ENCODE measurements at places on chromosomes 11 and 22.

GRCh38 chr22:22866381-22867111 is 21.1 kb upstream of the IGLL5 start:
- DNase-seq, result no peak

- no peak for DNase-seq
Measured at GRCh38 chr11:47147250-47147649, 29.4 kb downstream of the ARFGAP2 start.

GRCh38 chr11:27414644-27415043 is 51.6 kb upstream of the CCDC34 start:
- DNase-seq, result no peak

DNA sequence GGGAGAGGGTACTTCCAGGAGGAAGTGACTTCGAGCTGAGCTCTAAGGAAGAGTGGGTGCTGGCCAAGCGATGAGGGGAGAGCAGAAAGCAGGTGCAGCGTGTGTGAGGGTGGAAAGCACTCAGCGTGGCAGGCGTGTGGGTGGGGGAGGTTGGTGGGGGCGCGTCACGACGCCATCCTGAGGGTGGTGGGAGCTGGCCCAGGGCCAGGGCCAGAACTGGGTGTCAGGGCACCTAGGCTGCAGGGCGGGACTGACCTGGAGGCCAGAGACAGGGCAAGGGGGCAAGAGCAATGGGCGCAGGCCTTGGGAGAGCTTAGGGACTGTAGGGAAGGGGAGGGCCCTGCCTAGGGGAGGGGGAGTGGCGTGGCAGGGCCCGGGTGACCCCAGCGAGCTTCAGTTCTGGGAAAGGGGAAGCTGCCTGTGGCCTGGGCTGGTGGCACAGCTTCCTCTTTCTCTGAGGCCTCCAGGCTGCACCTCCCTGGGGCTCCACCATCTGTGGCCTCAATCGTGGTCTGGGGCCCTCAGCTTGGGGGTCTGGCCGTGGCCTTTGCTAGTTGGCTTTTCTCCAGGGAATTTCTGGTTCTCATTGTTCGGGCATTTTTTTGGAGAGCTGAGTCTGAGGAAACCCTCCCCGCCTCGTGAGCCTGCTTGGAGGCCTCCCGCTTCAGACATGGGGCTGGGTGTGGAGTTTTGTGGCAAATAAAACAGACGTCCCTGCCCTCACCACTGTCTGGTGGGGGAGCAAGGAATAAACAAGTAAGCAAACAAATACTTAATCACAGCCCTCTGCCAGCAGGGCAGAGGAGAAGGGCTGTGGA is 8.9 kb downstream of the RELT start:
- DNase-seq, result no peak

GRCh38 chr11:113313601-113314000 is 782 bp upstream of the TTC12 start:
- DNase-seq, result no peak

DNA sequence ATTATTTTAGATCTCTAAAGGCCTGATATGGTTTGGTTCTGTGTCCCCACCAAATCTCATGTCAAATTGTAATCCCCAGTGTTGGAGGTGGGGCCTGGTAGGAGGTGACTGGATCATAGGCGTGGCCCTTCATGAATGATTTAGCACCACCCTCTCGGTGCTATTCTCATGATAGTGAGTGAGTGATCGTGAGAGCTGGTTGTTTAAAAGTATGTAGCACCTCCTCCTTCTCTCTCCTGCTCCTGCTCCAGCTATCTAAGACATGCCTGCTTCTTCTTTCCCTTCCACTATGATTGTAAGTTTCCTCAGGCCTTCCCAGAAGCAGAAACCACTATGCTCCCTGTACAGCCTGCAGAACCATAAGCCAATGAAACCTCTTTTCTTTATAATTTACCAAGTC is 114.1 kb downstream of the SERGEF start:
- DNase-seq, result no peak

DNA sequence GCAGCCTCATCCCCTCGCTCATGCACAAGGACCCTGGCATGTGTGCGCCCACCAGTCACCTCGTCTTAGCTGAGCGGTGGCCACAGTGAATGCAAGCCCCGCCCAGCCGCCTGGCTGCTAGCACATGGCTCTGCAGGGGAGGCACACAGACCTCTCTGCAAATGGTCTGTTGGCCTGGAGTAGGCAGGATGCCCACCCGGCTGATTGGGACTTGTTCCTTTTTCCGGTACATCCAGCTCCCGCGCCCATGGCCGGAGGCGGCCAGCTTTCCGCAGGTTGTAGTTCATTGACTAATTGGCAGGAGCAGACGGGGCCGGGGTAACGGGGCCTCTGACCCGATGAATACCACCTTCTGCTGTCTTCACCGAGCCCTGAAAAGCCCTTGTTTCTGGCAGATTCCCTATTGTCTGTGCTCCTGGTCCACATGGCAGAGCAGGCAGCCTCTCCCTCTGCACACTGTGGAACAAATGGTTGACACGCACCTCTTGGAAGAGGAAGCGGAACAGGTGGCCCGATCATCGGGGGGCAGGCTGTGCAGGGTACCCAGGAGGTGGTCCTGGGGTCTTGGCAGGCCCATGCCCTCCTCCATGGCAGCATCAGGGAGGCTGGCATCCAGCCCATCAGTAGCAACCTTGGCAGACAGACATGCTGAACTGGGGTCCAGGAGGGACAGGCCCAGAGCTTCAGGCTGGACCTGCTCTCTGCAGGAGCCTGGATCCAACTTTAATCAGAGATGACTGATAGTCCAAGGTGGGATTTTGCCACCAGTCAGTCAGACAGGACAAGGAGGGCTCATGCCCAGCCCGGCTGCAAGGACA is 1512.0 kb downstream of the BRD1 start:
- DNase-seq, result no peak

DNA sequence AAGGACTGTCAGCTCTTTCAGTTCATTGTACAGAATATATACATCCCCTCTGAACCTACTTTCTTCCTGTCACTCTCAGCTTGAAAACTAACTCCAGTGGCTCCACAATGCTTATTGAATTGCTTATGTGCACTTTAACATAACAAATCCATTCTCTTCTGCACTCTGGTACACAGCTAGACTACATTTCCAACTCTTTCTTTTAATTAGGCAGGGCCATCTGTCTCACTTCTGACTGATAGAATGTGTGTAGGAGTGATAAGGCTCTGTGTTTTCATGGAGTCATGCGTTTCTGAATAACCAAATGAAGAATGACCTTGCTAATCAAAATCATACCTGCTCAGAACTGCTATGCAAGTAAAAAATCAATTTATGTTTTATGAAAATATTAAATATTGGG is 278.5 kb upstream of the CCDC179 start:
- DNase-seq, result no peak

DNA sequence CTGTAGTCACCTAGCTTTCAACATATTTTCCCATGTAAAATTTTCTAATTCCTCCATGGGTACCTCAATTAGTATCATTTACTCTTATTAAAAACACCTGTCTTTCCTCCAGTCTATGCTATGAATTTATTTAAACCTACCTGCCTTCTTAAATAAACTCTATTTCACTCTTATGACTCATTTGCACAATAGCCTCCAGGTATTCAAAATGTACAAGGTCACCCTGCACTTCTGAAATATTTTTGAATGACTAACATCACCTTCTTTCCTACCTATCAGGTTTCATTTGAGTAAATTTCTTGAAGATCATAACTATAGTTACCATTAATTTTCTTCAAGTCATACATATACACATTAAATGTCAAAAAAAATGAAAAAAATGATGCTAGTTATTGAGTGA is 939.7 kb downstream of the DLG2 start:
- DNase-seq, result no peak

DNA sequence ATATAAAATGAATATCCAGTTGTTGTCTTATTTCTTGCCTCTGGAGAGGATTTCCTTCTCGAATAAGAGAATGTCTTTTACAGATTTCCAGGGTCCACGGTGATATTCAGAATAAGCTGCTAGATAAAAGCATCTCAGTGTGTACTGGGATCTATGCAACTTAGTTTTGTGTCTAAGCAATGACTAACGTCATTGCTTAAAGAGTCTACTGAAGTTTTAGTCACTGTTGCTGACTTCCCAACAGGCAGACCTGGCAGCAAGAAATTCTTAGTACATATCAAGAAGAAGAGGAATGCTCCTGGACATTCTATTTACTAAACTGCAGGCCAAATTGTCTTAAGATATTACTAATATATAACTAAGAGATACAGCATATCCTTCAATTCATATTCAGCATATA is 70.3 kb downstream of the SOX6 start:
- DNase-seq, result no peak

DNA sequence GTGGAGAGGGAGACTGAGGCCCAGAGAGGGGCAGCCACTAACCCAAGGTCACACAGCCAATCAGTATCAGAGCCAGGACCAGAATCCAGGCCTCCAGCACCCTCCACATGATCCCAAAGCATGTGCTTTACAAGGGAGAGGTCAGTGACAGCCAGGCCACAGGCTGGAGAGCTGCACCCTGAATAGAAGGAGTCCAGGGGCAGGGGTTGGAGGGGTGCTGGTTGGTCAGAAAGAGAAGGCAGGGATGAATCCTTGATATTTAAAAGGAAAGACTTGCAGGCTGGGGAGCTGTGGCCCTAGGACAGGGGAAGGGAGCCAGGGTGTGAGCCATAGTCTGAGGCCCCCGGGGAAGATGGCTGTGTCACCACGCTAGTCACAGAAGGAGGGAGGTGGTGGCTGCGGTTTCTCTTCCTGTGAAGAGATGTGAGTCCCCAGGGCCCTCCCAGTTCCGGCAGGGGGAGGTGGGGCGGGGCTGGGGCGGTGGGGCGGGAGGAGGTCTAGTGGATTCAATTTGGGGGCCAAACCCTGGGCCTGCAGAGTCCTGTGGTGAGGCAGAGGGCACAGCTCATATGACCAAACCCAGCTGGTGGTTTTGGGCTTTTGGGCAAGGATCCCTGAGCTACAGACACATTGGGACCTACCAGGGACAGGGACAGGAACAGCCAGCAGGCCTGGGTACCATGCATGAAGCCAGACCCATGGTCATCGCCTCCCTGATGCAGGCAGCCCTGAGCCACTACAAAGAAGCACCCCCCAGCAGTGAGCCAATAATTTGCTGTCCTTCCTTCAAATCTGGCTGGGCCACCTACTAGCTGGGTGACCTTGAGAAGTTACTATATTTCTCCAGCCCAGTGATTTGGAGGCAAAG is 14.0 kb downstream of the RAC2 start:
- DNase-seq, result no peak

GRCh38 chr11:20547411-20547810 is 52.0 kb upstream of the SLC6A5 start:
- no peak for DNase-seq

DNA sequence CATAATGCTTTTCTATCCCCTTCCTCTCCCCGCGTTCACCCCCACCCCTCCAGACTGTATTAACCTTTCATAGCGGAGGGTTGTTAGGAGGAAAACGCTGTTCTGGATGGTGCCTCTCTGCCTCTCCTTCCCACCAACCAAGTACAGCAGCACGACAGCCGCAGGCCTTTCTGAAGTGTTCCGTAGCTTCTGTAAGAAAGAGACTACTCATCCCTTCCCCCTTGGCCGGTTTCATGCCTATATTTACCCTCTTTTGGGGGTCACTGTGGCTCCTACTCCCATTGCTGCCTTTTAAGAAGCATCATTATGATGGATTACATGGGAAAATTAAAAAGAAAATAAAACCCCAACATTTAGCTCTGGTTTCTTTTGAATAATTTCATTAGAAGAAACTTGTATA is 46.5 kb downstream of the ZBTB16 start:
- no peak for DNase-seq

DNA sequence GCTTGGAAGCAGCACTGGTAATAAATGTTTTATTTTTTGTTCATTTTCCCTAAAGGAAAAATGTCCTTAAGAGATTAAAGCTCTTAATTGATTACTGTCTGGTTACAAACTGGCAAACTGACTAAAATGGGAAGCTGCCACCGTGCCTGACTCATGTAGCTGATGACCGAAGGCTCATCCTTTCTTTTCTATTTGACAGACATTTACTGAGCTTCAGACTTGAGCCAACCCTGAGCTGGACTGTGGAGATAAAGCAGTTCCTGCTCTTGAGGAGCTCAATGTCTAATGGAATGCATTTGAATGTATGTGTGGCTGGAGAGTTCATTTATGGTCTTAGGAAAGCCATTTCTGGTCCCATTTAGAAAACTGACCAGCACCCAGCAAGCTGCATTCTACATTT is 91.3 kb downstream of the RNF169 start:
- DNase-seq, result no peak

GRCh38 chr22:43390872-43391271 is 20.9 kb upstream of the MPPED1 start:
- DNase-seq, result no peak

GRCh38 chr11:17298302-17298701 is 21.8 kb downstream of the NUCB2 start:
- DNase-seq, result no peak

DNA sequence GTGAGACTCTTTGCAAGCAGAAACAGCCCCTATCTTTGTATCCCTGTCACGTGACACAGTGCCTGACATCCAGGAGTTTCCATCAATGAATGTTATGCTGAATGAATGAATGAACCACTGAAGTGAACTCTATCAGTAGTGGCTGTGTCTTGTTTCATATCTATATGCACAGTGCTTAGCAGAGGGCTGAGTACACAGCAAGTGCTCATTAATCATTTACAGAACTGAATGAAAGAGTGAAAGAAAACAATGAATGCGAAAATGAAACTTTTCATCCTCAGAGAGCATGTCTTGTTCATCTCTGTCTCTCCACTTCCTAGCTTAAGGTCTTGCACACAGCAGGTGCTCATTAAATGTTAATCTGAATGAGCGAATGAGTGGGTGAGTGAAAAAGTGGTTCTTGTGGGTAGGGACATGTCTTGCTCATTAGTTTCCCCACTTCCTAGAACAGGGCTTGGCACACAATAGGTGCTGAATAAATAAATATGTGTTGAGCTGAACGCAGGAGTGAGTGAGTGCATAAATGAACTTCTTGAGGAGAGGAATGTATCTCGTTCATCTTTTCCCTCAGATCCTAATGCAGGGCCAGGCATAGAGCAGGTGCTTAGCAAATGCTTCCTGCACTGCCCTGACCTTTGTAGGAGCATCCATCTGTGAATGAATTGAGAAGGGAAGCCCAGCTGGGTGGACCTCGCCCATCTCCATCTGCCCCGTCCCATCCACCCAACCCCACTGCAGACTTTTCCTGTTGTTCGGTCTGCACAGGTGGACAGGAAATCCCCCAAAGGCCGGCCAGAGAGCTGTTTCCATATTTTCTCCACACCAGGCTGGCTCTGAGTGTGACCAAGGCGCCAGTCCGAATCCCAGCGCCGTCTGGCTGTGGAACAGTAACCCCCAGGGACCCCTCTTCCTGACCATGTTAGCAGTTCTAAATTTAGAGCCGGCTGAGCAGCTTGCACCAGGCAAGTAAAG is 113.4 kb upstream of the CRYBB3 start:
- no peak for DNase-seq

- no peak for DNase-seq
Measured at GRCh38 chr11:5591613-5592012, 4.8 kb upstream of the TRIM6 start.

GRCh38 chr11:86440305-86440716 is 65.6 kb downstream of the CCDC81 start:
- no peak for DNase-seq
